ENCODE measurements at places on chromosomes 4 and X.

DNA sequence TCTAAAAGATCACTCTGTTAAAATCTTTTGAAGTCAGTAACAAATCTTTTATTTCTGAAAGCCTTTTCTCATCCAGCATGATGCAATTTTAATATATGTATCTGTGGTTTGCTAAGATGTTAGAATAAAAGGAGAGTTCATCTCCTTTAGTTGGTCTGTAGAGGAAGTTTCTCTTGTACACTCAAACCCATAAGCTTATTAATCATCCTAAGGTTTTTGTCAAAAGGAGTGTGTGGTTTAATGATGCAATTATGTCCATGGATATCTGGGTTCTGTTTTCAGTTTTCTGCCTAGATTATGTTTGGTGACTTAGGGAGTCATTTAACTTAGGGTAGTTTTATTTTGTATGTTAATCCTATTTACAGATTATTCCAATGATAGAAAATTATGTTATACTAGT, 52.1 kb upstream of the NDST4 start:
- DNase-seq, result no peak

DNA sequence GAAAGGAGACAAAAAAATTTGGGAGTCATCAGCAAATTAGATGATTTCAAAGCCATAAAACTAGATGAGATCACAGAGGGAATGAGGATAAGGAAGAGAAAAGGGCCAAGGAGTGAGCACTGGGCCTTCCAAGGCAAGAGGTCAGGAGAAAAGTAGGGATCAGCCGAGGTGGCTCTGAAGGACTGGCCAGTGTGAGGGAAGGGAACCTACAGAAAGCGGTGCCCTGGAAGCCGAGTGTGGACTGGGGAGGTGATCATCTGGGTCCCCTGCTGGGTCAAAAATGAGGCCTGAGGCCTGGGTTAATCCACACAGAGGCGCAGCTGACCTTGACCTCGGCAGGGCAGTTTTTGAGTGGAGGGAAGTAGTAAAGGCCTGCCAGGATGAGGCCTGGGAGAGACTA, 133.8 kb downstream of the SMIM20 start:
- DNase-seq, result no peak

DNA sequence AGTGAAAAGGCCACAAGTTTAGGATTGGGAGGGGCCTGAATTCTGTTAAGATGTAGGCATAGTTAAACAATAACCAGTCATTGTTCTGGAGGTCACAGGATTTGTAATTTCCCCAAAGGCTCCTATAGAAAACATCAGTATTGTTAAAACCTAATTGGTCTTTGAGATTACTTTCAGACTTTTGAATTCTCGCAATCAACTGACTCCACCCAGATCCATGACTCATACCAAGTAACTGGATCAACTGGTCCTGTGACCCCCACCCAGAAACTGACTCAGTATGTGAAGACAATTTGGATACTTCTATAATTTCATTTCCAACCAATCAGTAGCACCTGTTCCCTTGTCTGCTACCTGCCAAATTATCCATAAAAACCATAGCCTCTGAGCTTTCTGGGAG, 28.4 kb downstream of the MAGEB16 start:
- DNase-seq, result no peak

GRCh38 chrX:39477762-39478120, 620.0 kb downstream of the BCOR start:
- DNase-seq, result no peak

DNA sequence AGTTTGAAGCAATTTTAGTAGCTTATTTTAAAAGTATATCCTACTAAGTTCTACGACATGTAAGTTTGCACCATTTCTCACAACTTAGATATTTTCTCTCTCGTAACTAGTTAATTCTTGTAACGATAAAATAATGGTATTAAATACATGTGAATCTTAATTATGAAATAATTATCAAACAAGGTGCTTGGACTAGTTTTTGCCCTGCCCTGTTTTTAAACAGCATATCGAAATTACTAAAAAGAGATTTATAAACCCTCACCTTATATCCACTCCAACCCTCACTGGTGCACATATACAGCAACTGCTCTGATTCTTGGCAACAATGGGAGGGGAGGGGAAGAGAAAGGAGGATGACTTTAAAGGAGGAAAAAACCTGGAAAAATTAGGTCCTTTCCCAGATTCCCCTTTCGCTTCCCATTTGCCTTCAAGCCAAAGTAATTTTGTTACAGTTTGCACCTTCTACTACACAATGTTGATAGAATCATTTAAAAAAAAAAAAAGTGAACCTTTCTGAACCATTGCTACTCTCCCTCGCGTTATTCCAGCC, 820 bp upstream of the MAB21L2 start:
- DNase-seq, result no peak

- DNase-seq, result no peak
Observed at GRCh38 chr4:112664611-112665010, 27.7 kb downstream of the LARP7 start.

- DNase-seq, result no peak
Observed at GRCh38 chr4:2932951-2933565, 30.1 kb downstream of the NOP14 start.

GRCh38 chr4:107896158-107896645, 35.1 kb upstream of the CYP2U1 start:
- no peak for DNase-seq

DNA sequence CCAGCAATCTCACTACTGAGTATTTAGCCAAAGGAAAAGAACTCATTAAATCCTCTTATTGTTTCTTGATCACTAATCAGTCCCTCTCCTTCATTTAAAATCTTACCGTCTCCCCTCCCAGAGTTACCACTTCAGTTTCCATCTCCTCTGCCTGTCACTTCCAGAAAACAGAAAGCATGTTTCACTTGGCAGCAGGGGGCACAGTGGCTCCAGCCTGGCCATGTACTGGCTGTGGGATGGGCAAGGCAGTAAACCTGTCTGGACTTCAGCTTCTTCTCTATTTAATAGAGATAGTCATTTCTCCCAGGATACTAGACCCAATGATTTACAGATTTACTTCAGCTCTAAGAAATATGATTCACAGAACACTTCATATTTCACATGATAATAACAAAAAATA, 63.2 kb downstream of the CD40LG start:
- DNase-seq, result peak; percentile 28

DNA sequence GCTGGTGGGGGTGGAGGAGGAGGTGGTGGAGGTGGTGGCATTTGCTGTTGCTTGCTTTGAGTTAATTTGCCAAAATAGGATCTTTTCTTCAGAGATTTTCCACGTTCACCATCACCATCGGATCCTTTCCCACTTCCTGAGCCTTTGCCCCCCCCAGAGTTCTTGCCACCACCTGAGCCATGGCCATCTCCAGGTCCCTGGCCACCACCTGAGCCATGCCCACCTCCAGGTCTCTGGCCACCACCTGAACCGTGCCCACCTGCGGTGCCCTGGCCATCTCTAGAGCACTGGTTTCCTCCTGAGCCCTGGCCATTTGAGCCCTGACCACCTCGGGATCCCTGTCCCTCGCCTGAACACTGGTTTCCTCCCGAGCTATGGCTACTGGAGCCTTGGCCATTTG, 1.9 kb downstream of the IRS4 start:
- no peak for DNase-seq

DNA sequence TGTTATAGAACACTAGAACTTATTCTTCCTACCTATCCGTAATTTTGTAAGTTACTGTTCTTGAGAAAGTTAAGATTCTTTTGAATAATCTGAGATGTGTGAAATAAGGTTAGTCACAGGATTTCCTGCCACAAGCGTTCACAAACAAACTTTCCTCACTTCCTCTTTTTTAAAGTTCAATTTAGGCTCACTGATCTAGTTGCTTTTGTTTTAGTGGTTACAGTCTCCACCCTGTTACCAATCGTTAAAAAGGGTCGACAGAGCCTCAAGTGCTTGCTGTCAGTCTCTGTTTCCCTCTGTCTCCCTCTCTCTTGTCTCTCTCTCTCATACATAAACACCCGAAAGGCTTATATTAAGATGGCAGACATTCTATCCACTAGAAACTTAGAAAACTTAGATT, 35.9 kb upstream of the STK26 start:
- DNase-seq, result no peak

DNA sequence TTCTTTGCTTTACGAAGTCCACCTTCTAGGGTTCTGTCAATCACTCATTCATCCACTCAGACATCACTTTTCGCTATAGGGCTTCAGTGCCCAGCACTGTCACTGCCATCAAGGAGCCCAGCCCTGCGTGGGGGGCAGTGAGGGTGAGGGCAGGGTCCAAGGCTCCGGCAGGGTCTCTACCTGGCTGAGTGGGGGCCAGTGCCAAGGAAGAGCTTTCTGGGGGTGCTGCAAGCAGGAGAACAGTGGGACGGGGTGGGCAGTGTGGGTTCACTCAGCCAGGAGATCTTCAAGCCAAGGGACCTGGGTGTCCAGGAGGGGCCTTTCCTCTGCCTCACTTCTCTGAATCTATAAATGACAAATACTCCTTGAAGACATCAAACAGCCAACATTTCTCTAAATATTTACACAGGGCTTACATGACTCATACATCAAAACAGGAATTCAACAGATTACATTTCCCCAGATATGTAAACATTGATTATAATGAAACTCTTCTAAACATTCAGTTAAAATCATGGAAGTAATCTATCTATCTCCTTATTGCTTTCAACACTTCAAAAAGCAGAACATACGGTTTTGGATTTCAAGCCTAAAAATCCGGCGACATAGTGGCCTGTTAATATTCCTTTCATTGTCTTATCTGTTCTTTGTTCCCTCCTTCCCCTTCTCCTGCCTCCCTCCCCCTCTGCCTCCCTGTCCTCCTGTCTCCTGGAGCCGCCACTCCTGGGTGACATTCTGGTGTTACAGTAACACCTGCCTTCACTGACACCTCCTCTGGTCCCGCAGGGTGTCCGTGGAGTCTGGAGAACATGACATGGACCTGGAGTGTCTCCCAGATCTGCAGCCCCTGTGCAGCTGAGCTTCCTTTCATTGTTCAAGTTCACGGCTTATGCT, 94.4 kb upstream of the ADRA2C start:
- DNase-seq, result no peak

DNA sequence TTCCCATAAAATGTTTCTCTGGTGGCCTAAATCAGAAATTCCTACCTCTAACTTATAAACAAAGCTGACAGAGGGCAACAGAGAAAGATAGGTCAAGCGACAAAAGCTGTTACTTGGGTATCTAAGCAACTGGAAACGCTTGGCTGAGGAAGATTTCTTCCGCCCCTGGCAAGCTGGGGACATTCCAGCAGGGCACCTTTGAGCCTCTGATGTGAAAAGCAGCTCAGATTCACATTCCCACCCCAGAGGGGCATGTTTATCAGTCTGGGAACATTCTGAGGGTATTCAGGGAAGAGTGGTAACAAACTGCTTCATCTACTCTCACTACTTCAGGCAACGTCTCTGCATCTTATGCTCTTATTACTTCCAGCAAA, 3.5 kb upstream of the CDS1 start:
- DNase-seq, result no peak

GRCh38 chr4:26866781-26867180, 6.1 kb downstream of the STIM2 start:
- DNase-seq, result no peak

DNA sequence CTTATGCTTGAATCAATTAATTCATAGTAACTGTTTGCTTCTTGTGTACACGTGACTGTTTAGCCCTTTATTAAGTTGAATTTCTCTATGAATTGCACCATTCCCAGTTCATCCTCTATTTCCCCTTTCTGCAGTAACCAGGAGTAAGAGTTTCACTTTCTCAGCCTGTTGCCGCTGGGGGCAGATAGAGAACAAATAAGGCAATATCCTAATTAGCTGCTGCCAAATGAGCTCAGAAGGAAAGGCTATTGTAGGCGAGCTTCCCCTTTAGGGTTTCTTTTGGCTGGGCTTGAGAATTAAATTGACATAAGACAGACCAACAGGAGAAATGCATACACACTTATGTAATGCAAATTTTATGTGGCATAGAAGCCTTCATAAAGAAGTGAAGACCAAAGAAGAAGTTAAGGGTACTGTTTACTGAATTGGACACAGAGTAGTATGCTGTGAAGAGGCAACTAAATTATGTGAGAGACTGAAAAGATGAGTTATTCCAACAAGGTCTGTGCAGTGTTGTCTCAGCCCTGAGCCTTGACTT, 1594.7 kb downstream of the TECRL start:
- DNase-seq, result no peak

DNA sequence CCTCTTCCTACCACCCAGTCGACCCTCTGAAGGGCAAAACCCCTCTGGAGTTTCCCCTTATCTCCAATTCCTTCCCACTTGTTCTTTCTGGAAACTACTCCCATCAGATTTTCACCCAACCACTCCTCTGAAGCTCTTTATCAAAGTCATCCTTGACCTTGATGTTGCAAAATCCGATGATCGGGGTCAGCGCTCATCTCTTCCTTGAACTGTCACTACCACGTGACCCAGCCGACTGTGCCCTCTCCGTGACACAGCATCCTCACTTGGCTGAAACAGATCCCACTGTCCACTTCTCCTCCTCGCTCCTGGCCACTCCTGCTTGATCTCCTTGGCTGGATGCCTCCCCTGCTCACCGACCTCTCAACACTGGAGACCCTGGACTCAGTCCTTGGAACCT, 1.1 kb downstream of the CFAP99 start:
- DNase-seq, result no peak
